ENCODE measurements at places on chromosomes 7 and 10.

GRCh38 chr10:23755556-23755955 is 316.7 kb downstream of the OTUD1 start:
- ATAC-seq = no peak

DNA sequence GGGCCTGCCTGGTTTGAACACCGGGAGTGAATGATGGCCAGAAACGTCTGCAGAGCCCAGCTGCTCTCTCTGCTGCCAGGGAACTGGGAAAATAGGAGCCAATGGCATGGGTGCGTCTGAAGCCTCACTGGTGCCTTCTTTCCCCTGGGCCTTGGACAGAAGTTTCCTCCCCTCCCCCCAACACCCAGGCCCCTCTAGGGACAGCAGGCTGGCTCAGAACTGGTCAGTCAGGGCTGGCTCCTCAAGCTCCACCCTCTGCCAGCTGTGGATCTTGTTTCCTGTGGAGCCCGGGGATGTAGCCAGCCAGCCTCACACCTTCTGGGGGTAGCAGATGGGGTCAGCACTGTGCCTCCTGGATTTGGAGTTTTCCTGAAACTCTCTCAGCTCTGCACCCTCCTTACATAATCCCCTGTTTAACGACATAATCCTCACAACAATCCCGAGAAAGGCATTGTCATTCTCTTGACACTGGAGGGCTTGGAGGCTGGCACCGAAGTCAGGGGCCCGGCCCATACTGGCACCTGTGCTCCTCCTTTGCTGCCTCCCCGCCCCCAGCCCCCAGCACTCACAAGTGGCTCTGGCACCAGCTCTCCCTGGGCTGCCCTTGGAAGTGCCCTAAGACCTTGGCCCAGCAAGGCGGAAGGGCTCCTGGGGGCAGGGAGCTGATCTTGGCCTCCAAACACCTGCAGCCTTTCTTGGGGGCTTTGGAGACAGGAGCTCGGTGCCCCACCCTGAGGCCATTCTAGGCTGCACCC is 5.7 kb downstream of the LDB3 start:
- ATAC-seq = no peak

- ATAC-seq = peak; percentile 58
These were observed 15.6 kb upstream of the RFC2 start for GRCh38 chr7:74269757-74270277.

DNA sequence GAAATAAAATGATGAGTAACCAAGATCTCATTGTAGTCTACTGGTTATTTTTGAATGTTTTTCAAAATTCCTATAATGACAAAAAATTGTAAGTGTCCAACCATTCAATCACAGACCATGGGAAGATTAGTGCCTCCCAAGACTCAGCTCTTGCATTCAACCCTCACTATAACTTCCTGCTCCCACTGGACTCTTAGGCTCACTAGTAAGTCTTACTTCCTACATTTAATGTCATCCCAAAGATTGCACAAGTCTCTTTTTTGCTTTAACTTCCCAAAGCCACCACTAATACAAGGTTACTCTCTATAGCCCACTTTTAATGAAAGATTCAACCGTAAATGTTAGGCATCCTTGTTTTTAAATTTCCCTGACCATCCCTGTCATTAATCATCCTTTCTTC is 111.9 kb upstream of the NRBF2 start:
- ATAC-seq = no peak

- no peak for ATAC-seq
These were observed 67.5 kb upstream of the C10orf90 start for GRCh38 chr10:126738001-126738400.

- ATAC-seq = no peak
These were observed 170.8 kb upstream of the HABP2 start for GRCh38 chr10:113381981-113382509.

- peak; percentile 12 for ATAC-seq
These were observed 67.0 kb downstream of the GSAP start for GRCh38 chr7:77349141-77349540.

- no peak for ATAC-seq
These were observed 148.4 kb downstream of the ADAM12 start for GRCh38 chr10:126239844-126240243.

- ATAC-seq = peak; percentile 25
These were observed 273.7 kb upstream of the KLF14 start for GRCh38 chr7:131007439-131008330.

- no peak for ATAC-seq
These were observed 36.4 kb downstream of the MYPN start for GRCh38 chr10:68145705-68146104.

- no peak for ATAC-seq
These were observed 41.3 kb upstream of the GGCT start for GRCh38 chr7:30545791-30546555.

GRCh38 chr10:18918532-18918931 is 130.1 kb upstream of the MALRD1 start:
- ATAC-seq = no peak

GRCh38 chr10:103139803-103140202 is 53.3 kb downstream of the NT5C2 start:
- ATAC-seq = no peak

- peak; percentile 97 for ATAC-seq
These were observed 59.1 kb downstream of the ZNF467 start for GRCh38 chr7:149714081-149714909.

DNA sequence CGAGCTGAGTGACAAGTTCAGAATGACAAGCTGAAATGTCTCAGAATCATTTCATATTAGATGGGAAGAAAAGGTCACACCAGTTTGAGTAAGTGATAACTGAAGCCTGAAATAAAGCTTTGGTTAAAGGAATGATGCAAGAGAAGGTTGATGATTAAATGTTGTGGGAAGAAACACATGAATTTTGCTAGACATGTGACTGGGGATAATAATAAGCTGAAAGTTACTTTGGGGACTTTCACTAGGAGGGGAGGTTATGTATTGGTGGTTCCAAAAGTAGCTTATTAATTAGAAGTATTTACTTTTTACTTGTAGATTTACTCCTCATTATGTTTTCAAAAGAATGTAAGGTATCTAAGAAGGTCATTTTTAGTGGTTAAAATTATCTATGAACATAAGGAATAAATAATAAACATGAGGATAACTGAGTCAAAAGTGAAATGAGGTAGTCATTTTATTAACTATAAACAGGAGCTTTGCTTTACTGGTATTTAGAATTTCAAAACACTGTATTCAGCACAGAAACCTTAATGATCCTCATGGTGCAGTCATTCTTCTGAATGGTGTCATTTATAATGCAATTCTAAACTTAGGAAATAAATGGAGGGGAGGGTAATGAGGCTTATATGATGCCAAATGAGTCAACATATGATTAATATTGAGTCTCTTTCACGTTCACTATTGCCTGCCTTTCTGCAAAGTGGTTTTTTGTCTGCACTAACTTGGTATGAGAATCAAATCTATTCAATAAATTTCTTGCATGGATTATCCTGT is 63.7 kb downstream of the PRKG1 start:
- ATAC-seq = no peak

GRCh38 chr10:71811351-71811750 is 38.0 kb upstream of the VSIR start:
- no peak for ATAC-seq

DNA sequence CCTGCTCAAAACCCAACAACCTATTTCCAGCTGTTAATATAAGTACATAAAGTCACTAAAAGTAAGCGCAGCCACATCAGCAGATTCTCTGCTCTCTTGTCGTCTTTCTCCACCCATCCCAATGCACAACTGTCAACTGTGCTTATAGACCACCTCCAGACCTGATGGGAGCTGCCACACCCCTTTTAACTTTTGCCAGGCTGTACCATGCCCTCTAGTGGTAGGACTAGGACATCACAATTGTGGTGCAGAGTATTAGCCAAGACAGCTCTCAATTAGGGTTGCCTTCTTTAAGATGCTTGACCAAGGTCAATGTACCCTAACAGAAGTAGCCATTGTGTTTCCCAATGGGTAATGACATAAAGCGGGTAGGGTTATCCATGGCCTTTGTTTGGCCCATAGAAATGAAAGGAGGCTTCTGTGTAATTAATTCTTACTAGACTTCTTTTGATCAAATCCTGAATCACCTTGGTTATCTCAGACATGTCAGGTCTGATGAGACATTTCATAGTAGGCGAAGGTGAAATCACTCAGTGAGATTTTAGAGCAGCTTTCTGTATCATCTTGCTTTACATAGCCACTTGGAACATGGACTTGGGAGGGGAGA is 68.1 kb downstream of the SCRN1 start:
- ATAC-seq = peak; percentile 58

DNA sequence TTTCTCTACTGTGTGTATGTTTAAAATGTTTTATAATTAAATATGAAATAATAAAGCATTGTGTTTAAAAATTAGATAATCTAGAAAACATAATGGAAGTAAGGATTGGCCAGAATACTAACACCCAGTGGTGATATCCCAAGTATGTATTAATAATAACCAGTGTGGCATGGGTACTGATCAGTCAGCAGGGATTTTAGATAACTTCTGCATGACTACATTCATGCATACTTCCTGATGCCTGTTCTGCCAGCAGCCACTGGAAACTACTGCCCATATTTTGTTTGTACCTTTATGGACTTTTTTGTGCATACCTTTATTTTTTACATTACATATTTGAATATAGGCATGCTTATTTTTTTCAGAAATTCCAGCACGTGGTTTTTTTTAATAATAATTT is 156.6 kb upstream of the TMEM196 start:
- ATAC-seq = no peak

DNA sequence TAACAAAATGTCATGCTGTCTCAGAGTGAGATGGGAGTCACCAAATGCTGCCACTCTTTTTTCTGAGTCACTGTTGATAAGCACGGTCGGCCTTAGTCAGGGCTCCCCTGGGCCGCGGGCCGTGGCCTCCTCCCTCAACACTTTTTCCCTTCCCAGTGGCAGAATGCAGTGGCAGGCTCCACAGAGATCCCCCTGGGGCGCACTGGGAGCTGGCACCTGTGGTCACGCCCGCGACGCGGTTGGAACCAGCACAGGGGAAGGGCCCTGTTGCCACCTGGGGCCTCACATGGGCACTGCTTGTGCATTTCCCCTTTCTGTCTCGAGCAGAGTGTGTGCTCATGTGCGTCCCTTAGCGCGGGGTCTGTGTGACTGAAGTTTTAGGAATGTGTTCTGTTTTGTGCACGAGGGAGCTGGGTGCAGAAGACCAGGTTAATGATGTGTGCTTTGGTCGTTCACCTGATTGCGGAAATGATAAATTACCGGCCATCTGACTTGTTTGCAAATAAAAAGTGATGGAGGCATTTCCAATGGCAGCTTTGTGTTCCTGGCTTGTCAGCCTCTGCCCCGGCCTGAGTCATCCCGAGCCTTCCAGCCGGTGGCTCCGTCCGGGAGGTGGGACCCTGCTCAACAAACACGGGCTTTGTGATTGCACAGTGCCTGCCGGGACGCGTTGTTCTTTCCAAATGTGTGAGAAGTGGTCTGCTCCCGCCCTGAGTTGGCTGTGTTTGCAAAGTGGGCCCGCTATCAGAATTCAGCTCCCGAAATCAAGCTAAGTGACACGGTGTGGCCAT is 100.7 kb downstream of the NKX6-2 start:
- peak; percentile 77 for ATAC-seq

- peak; percentile 39 for ATAC-seq
These were observed 61.5 kb downstream of the REEP3 start for GRCh38 chr10:63582690-63583089.

DNA sequence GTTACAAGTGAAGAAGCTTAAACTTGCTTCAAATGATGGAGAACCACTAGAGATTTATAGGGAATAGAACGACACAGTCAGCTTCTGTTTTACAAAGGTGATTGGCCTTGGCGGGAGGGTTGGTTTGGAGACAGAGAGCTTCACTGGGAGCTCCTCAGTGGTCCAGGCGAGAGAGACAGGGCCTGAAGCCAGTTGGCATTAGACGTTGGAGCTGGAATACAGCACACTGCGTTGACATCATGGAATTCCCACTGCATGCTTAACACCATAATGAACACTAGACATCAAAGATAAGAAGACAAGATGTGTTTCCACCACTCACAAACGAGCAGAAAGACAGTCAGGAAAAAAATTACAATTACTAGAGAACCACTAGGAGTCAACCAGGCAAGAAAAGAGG is 67.8 kb downstream of the TBXAS1 start:
- no peak for ATAC-seq

GRCh38 chr10:19958787-19959186 is 142.6 kb downstream of the PLXDC2 start:
- ATAC-seq = no peak

DNA sequence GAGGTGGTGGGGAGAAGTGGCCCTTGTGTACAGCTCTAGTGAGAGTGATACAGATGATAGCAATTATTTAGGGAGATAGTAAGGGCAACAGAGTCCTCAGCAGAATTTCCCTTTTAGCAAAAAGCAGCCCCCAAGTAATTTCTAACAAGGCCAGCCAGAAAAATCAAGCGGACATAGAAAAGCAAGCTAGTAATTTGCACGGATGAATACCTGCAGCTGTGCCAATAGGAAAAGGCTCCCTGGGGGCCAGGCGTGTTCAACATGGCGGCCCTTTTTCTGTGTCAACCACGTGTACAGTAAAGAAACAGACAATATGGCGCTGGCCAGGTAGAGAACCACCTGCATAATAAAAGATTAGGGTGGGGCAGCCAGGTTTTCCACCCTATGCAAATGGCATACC is 7.4 kb downstream of the MCM10 start:
- ATAC-seq = no peak

GRCh38 chr10:132964231-132964630 is 21.9 kb upstream of the CFAP46 start:
- ATAC-seq = no peak

- no peak for ATAC-seq
These were observed 66.9 kb downstream of the CFAP46 start for GRCh38 chr10:132875435-132875834.

DNA sequence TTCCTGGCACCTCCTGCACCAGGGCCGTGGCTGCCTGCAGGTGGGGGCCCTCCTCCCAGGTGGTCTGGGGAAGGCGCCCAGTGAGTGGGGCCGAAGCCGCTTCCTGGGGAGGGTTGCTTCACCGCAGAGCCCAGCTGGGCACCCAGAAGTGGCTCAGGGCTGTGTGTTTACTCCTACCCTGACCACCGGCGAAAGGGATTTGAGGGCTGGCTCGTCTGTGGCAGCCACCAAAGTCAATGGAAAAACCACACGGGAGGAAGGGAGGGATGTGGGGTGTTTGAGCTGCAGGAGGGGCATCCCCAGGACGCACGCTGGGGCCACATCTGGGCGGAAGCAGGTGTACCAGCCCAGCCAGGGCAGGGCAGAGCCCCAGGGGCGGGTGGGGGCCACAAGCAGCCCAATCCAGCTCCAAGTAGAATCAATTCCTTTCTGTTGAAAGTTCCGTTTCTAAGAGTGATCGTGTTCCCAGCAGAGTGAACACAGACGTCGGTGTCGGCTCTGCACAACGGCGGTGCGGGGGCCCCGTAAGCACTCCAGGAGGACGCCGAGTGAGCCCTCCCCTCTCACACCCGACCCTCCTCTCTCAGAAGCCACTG is 69.9 kb downstream of the FOXL3 start:
- no peak for ATAC-seq

- ATAC-seq = no peak
These were observed 43.5 kb downstream of the LOXL4 start for GRCh38 chr10:98224509-98224908.

DNA sequence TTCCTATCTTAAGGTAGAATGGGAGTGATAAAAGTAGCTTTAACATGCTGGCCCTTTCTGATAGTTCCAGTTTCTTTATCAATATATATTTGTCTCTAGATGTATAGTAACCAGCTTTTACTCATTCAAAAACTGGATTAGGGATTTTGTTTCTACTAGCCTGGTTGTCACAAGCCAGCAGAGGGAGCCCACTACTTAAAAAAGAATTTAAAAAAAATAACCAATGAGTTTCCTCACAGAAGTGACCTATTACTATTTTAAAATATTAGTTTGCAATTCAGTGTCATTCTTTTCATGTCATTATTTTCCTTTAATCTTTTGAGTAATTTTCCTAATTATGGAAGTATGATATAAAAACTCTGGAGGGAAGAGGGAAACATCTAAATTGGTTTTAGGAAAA is 142.1 kb downstream of the PHTF2 start:
- ATAC-seq = no peak
